ENCODE measurements at places on chromosomes 16 and 17.

- DNase-seq = no peak
These were observed 536 bp upstream of the PLD2 start for GRCh38 chr17:4806456-4806776.

DNA sequence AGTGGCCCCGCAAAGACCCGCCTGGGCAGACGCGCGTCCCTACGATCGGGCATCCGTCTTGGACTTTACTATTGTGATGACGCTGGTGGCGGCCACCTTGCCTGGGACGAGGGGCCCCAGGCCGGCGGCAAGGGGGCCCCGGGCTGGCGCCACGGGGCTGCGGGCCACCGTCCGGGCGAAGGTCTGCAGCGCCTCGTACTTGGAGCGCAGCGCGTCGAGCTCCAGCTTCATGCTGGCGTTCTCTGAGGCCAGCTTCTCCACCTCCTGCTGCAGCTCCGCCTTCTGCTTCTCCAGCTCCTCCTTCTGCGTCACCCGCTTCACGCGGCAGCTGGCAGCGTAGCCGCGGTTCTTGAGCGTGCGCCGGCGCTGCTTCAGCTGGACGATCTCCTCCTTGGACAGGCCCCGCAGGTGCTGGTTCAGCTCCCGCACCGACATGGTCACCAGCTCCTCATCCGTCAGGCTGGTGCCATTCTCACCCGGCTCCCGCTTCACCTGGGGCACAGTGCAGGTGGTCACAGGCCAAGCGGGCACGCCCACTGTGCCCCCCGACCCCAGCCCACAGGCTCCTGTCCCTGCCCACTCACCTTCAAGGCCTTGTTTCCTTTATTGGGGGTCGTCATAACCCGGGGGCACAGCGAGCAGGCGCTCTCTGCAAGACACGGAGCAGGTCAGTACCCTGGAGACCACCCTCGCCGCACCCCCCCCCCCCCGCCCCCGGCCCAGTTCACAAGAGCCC, 4.8 kb upstream of the SIRT7 start:
- DNase-seq = no peak

DNA sequence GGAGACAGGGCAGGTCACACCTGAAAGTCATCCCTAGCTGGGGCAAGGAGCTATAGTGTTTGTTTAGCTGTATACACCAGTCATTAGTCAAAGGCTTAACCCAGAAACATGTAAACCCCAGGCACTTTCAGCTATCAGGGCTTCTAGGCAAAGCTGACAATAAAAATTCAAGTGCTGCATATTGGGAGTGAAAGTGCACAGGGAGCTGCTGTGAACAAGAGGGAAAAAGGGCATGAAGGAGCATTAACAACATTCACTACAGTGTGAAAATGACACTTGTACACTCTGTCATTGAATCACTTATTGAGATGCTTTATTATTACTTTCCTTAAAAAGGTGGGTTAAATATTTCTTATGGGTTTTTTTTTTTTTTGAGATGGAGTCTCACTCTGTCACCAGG, 92.8 kb downstream of the HS3ST3B1 start:
- DNase-seq = no peak

DNA sequence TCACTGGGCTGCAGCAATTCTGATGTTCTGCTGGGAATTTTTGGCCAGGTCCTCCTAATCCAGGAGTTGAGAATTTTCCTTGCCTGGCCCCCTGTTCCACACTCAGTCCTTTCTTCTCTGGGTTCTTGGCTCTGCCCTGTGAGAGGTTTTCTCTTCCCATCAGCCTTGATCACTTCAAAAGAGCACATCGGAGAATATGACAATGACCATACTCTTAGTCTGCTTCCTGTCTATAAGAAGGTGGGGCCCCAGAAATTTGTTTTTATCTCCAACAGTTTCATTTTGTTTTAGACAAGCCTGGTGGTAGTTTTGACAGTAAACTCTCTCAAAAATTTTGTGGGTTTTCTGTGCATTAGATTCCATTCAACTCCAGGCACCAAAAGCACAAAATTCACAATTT, 70.7 kb downstream of the C17orf67 start:
- no peak for DNase-seq

DNA sequence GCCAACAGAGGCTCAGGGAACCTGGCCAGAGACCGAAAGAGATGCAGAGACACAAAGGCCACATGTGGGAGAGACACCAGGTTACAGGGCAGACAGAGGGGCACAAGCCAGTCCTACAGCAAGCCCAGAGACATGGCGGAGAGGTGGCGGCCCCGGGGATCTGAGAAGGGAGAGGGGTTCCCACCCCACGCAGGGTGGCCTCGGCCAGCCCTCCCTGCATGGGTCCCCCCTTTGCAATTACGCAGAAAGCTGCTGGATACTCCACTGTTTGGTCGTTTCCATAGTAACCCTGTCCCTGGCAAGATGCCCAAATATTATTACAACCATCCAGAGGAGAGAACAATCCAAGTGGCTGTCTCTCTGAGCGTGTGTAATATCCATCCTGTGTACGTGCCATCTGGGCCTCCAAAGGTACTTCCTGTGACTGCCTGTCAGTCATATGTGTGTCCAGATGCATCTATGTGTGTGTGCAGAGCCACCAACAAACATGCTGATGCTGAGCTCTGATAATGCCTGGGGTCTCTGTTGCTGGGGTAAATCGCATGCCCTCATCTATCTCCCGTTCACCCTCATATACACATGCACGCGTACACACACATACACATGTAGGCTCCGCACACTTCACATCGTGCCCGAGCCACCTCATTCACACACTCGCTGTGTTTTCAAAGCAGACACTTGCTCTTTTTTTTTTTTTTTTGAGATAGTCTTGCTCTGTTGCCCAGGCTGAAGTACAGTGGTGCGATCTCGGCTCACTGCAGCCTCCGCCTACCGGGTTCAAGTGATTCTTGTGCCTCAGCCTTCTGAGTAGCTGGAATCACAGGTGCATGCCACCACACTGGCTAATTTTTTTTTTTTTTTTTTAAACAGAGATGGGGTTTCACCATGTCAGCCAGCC, 5.5 kb downstream of the PCGF2 start:
- DNase-seq = no peak

GRCh38 chr17:31798205-31798724, 60.8 kb downstream of the COPRS start:
- no peak for DNase-seq

GRCh38 chr16:87680272-87680644, 78.0 kb downstream of the JPH3 start:
- no peak for DNase-seq

- DNase-seq = no peak
These were observed 3.0 kb downstream of the CDH1 start for GRCh38 chr16:68739964-68740627.

GRCh38 chr17:6066183-6066948, 3.8 kb upstream of the WSCD1 start:
- DNase-seq = no peak

DNA sequence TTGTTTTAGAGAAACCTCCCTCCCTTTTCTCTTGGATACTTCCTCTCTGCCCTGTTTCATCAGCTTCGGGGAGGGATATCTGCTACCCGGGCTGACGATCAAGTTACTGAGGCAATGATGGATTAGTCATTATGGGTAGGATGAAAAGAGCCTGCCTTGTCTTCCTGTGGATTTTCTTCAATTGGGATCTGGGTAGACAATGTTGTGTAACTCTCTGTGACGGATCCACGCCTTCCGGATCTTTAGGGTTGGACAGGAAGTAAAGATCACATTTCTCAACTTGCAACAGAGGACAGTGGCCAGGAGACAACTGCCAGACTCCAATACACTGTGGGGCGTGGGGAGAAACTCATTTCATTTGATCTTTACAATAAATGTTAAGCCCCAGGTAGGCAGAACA, 11.3 kb upstream of the CHST6 start:
- no peak for DNase-seq

GRCh38 chr17:57493171-57493570, 236.8 kb downstream of the MSI2 start:
- DNase-seq = no peak

- no peak for DNase-seq
These were observed 4.5 kb downstream of the CFAP119 start for GRCh38 chr16:30757316-30757715.

DNA sequence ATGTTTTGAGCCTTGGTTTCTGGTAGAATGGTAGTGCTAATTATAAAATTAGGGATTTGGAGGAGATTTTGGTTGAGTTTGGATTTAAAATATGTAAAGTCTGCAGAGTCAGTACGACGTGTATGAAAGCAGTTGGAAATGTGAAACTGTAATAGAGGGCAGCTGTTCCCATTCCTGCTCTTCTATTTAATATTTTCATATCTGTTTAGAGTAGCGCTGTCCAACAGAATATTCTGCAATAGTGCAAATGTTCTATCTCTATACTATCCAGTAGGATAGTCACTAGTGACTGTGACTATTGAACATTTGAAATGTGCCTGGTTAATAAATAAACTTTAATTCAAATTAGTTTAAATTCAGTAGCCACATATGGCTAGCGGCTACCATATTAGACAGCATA, 443.4 kb upstream of the SOX9 start:
- DNase-seq = no peak

Measured in activated naive CD4-positive, alpha-beta T cell (primary cell).